Stimulated activated effector memory CD8-positive, alpha-beta T cell treated with anti-CD3 and anti-CD28 coated beads, Interleukin-12 subunit alpha, Interleukin-12 subunit beta, amount 100 ng/mL, for 72 hours (primary cell): ENCODE measurements at places on chromosomes 7 and 10.

DNA sequence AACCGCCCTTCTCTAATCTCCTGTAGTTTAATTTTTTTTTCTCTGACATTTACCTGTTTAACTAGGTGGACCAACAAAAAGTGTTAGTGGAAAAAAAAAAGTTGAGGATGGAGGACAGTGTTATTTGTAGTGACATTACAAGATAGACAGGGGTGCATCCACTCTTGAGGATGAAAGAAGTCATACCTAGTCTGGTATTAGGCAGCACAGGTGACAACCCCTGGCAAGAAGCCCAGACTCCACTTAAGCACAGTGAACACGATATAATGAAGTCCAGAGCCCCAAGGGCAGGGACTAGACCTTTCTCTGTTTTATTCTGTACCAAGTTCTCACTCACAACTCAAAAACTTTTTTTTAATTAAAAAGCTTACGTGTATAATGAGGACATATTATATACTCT lies 268.4 kb downstream of the GPR37 start:
- DNase-seq, result no peak

GRCh38 chr7:26029911-26030310 lies 122.1 kb upstream of the NFE2L3 start:
- DNase-seq, result no peak

- no peak for DNase-seq
Measured at GRCh38 chr7:142142702-142143101, 31.2 kb downstream of the MGAM2 start.

DNA sequence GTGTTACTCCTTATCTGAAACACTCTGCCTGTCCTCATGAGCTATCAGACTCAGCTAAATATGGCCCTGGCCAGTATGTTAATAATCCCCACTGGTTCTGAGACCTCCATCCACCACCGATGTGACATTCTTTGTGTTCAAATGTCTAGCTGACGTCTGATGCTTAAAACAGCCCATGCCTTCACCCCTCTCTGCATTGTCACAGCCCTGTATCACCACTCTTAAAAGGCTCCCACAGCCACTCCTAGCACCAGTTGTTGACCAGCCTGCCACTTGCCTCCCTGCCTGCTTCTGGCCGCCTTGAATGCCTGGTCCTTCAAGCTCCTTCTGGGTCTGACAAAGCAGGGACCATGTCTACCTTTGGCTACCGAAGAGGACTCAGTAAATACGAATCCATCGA lies at the start of gene LMOD2:
Gene LMOD2, plus strand, starts transcription at position 253 of the 400 bp plus-strand sequence. Its CDS starts 98 bp downstream, at position 351.
- DNase-seq, result no peak

DNA sequence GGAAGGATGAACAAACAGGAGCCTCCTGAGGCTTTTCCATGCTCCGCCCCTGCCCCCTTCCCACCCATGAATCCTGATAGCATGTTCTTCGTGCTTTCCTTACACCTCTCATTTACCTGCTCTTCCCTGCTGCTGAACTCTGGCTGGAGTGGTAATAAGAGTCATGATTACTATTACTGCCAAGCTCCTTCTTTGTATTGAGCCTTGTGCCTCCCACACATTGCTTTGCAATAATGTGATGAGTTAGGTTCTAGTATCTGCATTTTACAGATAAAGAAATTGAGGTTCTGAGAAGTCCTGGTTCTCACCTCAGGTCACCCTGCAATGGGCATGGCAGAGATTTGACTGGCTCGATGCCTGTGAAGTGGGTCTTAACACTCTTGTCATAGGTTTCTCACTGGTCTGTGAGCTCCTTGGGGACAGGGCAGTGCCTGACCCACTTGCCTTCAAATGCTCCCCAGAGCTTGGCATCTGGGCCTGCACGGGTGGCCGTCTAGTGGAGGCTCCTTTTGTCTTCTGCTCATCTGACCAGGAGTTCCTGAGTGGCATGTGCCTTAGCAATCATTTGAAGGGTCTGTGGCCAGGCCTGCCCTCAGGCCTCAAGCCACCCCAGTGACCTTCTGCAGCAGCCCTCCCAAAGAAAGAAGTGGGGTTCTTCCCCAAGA lies 309.2 kb upstream of the ZMIZ1 start:
- no peak for DNase-seq

DNA sequence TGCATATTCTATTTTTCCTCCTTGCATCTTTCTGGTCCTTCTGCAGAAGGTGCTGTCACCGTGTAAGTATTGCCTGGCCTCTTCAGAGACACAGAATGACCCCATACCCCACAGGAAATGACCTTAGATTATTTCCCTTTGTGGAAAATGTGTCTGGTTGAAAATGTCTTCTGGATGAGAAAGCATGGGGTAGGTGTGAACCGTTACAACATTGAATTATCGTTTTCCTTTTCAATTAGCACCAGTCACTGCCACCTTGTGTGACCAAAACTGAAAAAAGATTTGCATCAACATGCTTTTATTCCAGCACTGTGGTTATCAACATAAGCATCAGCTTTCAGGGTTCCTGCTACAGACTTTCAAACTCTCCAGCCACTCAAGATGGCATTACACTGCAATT lies 58.0 kb upstream of the CELF2 start:
- DNase-seq, result no peak

DNA sequence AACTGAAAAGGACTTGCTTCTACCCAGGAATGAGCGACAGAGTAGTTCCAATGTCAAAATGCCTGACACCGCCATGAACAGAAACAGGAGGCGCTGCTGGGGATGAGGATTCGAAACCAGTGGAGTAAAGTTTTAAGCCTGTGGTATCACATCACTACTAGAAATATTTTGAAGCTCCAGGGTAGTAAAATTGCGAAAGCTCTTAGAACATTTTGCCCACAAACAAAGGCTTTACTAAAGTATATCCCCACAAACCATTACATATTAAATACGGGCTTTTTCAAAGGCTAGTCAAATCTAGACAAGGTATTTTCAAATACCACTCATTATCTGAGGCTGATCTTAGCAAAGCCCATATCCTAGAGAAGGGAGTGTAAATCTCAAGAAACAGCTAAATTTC lies 2.4 kb downstream of the PRDX3 start:
- no peak for DNase-seq

DNA sequence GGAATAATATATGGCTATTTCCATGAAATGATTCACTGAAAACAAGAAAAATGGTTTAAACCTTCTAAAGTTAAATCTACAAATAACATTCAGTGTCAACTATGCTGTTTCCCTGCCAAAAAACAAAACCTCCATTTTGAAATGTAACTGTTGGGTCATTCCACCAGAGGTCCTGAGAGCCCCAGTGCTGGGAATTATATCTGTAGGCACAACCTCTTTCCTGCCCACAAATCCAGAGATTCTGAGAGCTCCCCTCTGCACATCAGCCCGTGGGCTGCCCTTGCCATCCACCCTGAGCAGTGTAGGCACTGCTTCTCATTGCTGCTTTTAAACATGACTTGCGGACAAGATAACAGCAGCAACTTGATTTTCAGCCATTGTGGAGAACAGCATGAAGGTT lies 198.6 kb downstream of the TMEM178B start:
- DNase-seq, result no peak

- no peak for DNase-seq
Measured at GRCh38 chr7:81887098-81888090, 117.5 kb upstream of the HGF start.

DNA sequence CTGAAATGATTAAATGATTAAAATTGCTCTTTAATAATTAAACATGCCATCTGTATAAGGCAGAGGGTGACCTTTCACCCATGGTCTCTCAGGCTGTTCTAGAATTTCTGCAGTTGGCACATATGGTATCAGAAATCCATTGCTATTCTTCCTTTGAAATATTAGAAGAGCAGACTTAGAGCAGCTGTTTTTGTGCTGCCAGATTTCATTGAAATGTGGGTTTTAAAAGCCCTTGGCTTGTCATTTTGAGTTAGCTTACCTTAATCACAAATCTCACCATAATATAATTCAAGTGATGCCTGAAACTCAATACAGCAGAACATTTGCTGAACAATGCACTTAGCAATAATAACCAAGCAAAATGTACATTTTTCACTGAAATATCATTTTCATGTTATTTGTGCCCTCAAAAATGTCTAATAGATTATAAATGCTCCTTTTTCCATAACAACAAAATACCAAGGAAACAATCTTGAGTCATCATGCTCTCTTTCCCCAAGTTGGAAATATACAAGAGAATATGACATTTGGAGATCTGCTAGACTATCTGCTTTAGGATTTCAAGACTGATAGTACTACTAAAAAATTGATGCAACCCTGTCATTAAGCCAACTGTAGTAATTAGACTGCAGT lies 16.1 kb upstream of the PTTG1IP2 start:
- no peak for DNase-seq

- no peak for DNase-seq
Measured at GRCh38 chr10:72692994-72693781, 1.2 kb downstream of the MCU start.

DNA sequence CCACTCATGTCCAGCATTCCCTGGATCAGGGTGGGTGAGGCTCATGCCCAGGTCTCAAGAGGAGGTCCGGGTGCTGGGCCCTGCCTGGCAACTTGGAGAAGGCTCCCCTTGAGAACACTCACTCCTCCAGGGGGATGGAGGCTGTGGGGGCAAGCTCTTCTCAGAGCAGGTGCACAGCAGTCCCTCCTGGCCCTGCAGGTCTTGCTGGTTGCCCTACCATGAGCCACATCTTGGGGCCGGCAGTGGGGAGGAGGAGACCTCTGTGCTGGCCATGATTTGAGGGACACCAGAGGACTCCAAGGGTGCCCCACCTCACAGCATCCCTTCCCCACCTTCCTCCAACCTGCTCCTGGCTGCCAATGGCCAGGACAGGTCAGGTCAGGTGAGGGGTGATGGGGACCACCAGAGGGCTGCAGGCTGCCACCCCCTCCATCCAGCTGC lies 87.4 kb upstream of the RET start:
- no peak for DNase-seq

GRCh38 chr7:10429031-10429430 lies 544.6 kb upstream of the PHF14 start:
- DNase-seq, result no peak

- no peak for DNase-seq
Measured at GRCh38 chr10:126906704-126907422, 1.6 kb downstream of the DOCK1 start.

- no peak for DNase-seq
Measured at GRCh38 chr7:35374858-35375257, 121.0 kb upstream of the TBX20 start.

DNA sequence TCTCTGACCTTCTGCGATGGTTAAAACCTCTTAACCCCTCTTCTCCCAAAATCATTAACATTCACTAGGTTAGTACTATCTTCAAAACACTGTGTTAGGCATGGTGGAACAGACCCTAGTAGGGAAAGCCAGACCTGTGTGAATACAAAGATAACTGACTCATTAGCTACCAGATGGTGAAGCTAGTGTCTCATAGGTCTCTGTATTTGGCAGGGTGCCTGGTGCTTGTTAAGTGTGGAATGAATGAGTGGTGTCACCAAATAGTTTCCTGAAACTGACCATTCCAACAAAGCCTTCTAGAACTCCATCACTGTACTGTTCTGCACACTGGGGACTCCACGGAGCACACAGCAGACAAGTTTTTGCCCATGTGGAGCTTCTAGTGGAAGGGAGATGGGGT lies 27.7 kb upstream of the TM9SF3 start:
- no peak for DNase-seq

DNA sequence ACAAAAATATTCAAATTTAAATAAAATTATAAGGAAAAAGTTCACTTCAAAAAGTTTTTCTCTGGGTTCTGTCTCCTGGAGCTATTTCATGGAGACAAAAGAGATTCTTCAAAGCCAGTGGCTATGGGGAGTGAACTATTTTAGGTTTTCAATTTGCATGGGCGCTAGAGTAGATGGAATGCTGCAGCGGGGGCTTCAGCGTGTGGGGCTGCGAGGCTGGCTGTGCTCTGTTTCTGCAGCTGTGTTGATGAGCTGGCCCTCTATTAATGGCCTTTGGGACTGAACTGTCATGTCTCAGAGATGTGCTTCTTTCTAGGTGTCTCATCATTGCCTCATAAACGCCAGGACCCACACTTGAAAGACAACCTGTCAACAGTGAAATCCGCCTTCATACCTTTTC lies 108.4 kb upstream of the NPY start:
- no peak for DNase-seq

DNA sequence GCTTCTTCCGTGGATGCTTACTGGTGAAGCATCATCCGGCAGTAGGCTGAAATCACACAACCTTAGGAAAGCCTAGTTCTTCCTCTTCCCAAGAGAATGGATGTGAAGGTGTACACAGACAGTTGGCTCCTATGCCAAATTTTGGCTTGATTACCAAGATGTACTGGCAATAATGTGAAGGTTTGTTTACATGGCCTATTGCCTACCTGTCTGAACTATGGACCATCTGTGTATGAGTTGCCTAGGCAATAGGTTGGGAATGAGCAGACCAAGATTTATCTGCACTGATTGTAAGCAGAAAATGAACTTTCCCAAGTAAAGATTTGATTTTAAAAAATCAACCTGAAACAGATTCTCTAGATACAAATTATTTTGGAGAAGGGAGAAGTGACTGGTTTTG lies 325.9 kb upstream of the SORCS1 start:
- no peak for DNase-seq

- DNase-seq, result no peak
Measured at GRCh38 chr7:16365177-16365576, 56.2 kb downstream of the CRPPA start.

DNA sequence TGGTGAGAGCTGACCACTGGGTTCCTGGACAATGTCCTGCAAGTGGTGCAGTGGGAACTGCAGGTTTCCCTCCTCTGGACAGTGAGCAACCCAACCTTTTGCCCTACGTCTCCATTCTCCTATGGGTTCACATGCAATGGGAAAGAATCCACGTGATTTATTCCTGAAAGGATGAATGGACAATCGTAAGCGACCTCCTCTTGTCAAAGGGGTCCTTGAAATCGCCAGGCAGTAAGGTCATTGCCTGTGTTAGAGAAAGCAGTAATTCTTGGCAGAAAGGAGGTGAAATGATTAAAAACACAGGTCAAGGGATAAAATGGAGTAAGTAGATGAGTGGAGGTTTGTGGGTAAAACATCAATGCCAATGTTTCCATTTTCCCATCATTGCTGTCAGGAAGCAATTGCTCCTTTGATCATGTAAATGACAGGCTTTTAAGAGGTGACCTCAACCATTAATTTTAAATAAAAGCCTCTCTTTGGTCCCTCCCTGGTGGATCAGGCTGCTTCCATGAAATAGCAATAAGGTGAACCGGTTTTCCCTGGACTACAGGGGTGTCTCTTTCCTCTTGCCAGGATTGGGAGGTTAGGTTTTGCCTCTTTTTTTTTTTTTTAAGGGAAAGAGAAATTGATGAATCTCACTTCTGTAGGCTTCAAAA lies 330.0 kb upstream of the PRKCQ start:
- no peak for DNase-seq

- DNase-seq, result no peak
Measured at GRCh38 chr10:114172216-114172615, 1.8 kb downstream of the CCDC186 start.
